ENCODE measurements at places on chromosomes 4 and X.

- DNase-seq: no peak
Observed at GRCh38 chr4:18935659-18936345, 914.2 kb upstream of the LCORL start.

- DNase-seq: no peak
Observed at GRCh38 chr4:109990261-109991257, 77.9 kb downstream of the EGF start.

DNA sequence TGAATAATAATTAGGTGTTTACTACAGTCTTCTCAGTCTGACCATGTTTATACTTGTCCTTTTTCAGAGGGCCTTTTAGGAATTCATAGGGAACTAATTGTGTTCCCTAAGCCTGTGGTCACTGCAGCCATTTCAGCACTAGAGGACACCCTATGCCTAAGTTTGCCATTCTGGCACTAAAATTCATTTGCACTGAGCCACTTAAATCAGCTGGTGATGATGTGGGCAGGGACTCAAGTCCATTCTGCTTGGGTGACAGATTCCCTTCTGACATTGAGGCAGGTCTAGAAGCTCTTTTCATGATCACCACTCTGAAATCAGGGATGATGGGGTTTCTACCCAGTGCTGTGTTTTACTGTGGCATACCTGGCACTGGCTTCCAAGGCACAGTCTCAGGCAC lies 1178.9 kb upstream of the DIAPH2 start:
- no peak for DNase-seq

- no peak for DNase-seq
Observed at GRCh38 chrX:17737710-17737985, 355 bp downstream of the SCML1 start.

DNA sequence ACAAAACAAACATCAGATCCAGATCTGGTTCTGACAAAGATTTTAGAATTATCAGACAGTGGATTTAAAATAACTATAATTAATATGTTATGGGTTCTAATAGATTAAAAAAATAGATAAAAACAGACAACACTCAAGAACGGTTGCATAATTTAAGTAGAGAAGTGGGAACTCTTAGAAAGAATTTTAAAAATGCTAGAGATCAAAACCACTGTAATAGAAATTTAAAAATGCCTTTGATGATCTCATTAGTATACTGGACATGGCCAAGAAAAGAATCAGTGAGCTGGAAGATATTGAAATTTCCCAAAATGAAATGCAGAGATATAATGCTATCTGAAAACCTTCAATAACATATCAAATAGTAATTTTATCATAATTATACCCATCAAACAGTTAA lies 28.3 kb upstream of the DYNLT3 start:
- no peak for DNase-seq

DNA sequence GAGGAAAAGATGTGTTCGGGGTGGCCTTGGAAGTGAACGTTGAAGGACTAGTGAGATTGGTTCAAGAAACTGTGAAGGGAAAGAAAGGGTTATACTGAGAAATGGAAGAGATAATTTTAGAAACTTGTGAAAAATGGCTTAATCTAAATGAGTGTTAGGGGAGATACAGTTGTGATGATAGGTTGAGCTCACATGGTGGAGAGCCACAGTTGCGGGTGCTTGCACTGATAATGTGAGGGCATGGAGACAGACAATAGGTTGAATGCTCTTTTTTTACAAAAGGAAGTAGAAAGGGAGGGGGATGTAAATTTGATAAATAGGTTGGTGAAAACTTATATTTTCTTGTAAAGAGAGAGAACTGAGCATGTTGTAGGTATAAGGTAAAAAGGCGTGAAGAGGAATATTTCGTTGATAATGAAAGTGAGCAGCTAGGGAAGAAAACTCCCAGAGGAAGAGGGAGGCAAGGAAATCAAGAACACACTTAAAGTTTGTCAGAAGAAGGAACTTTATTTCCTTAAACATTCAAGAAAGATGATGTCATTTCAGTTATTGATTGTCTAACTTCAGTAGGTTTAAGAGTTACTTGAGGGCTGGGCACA lies 8.2 kb downstream of the AREG start:
- no peak for DNase-seq

- DNase-seq: no peak
Observed at GRCh38 chrX:105299286-105299685, 78.8 kb upstream of the TEX13A start.

- no peak for DNase-seq
Observed at GRCh38 chr4:138927072-138927471, 88.5 kb upstream of the NOCT start.

- DNase-seq: no peak
Observed at GRCh38 chr4:147284256-147284835, 196.6 kb upstream of the EDNRA start.
